ENCODE measurements at places on chromosomes 2 and 18.

GRCh38 chr2:240358821-240359397 lies 76.6 kb upstream of the GPC1 start:
- no peak for DNase-seq

DNA sequence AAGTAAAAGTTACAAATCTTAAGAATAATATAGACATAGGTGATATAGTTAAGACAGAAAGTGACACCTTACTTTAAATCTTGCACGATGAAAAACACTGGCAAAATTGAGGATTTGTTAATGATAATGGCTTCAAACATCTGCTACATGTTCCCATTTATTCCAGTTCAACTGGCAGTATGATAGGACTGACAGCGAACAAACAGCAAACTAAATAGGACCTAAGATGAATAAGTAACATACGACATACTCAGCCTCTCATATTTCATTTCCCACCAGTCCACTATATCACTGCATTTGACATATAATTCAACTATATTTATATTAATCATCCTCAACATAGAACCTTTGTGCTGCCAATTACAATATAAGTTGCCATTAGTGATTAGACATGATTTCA lies 36.3 kb downstream of the ACVR1C start:
- DNase-seq, result no peak

DNA sequence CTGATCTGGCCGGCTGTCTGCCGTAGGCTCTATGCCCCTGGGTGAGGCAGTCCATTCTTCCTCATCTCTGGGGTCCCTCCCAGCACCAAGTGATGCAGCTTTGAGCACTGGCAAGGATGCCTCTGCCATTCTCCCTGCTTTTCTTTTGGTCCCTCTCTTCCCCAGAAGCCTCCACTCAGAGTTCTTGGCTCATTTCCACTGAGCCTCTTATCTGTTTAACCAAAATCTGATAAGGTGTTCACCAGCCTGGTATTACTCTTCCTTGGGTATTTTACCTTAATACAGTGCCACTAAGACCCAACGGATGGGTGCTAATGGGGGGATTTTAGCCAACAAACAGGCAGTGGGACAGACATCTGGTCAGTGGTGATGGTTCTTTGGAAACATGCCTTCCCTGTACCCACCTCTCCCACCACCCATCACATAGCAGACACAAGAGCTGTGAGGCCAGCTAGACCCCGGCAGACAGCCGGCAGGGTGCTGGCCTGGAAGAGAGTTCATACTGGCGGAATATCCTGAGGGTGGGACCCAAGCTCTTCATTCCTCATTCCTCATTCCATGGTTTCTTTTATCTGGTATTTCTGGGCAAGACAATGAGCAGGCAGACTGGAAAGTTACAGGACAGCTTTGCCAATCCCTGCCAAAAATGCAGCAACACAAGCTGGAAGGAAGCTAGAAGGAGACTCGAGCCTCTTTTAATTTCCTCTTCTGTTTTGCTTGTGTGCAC lies 34.6 kb downstream of the ZBTB7C start:
- no peak for DNase-seq

DNA sequence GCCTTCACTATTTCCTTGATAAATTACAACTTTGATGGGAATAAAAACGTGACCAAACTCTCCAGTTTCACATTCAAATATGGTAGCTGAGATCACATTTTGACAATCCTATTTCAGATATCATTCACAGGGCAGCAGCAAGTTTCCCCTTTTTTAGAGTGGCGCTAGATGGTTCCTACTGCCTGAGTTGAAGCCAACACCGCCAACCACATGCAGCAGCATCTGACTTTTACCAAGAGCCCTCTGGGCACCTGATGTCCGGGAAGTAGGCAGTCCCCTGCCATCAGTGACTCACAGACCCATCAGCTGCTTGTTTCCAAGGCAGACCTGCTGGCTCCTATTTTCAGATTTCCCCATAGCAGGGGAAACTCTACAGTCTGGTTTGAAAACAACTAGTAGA lies 4.0 kb upstream of the MREG start:
- DNase-seq, result peak; percentile 57

GRCh38 chr2:186187854-186188253 lies 298.2 kb upstream of the ZC3H15 start:
- no peak for DNase-seq

GRCh38 chr2:152443771-152444170 lies 108.8 kb downstream of the FMNL2 start:
- no peak for DNase-seq

Measured in NAMALWA (cell line).